ENCODE measurements at places on chromosomes 11 and 22.

DNA sequence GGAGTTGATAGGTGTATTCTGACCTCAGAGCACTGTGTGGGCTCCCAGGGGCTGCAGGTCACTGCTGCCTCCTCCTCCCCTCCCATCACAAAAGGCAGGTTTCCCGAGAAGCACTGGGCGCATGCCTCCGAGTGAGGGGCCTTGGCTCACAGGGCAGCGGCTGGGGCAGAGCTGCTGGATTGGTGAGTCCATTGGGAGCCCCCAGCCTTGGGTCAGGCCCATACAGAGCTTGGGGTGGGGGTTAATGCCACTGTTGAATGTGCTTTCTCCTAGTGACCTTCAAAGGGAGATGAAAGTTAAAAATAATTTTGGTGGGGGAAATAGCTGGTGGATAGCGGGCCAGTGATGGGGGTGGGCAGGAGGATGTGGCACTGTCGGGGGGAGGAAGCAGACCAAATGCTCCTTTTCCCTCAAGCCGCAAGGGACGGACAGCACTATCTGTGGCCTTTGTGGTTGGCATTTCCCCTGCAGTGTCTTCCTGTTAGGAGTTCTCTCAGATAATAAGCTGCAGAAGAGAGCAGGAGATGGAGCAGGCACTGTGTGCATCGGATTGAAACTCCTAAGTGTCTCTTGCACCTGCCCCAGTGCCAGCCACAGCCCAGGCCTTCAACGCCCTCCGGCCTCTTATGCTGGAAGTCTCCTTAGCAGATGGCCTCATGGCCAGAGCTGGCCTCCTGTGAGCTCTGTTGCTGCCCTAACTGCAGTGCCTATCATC is 3.2 kb downstream of the TUBA8 start:
- no peak for DNase-seq

GRCh38 chr22:36084717-36085116 is 56.1 kb upstream of the RBFOX2 start:
- DNase-seq: no peak

DNA sequence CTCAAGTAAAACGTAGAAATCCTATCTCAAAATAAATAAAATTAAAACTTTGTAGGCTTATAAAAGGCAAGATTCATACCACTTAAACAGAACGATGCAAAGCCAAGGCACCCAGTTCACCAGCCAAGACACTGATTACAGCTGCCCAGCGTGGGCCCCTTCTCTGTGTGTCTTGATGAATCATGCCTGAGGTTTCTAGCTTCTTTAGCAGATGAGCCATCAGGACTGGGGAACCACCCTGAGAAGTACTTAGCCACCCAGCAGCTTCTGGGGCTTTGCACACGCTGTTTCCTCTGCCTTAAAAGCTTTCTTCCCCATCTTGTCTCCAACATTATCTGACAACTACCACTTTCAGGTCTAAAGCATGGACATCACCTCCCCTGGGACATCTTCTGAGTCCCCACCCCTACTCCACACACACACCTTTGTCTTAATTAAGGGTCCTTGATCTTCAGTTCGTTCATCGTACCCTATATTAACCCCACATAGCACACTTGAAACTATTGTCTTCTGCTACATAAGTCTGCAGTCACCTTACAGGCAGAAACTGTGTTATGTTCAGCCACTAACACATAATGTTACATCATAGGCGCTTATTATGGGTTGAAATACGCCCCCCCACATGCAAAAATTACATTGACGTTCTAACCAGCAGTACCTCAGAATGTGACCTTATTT is 8.7 kb upstream of the LAYN start:
- DNase-seq: peak; percentile 99

DNA sequence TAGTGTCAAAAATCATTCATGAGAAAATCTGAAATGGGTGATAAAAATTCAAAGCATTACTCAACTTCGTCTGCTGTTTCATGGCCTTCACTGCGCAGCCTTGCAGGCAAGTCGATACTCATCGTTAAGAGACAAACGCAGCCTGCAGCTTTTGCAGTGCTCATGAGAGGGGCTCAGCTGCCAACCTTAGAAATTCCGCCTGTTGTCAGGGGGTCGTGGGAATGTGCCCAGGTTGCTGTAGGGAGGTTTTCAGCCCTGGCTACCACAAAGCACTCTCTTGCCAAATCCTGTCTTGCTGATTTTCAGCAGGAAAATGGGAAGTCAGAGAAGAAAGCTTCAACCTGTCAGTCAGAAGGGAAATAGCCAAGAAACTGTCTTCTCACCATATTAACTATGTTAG is 25.4 kb upstream of the GRAMD1B start:
- DNase-seq: no peak

GRCh38 chr22:41382610-41383009 is 868 bp downstream of the TEF start:
- peak; percentile 53 for DNase-seq

GRCh38 chr11:115219376-115219775 is 284.8 kb downstream of the CADM1 start:
- no peak for DNase-seq

DNA sequence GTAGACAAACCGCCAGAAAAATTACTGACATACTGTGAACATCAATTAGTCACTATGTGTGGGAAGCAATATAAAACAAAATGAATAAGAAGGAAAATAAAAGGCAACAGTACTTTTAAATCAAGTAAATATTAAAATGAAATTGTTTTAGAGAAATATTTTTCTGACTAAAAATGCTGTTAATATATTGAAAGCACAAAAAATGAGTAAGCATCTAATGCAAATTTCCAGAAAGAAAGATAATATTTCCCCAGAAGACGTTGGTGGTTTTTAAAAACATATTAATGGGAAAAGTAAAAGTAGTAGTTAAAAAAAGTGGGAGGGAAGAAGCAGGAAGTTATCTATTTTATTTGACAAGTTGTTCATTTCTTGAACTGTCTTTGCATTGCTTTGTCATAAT is 16.5 kb downstream of the XKR3 start:
- DNase-seq: peak; percentile 41

GRCh38 chr11:61507962-61508861 is at the start of gene LRRC10B:
TSS of gene LRRC10B (plus strand) at chr11:61508749. CDS start at chr11:61508999, 250 bp downstream.
- peak; percentile 49 for DNase-seq

- DNase-seq: peak; percentile 66
Measured at GRCh38 chr11:64608046-64608445, 17.0 kb downstream of the SLC22A12 start.

GRCh38 chr22:25941365-25941960 is 199.5 kb downstream of the MYO18B start:
- DNase-seq: no peak

GRCh38 chr11:45146072-45147016 is at the start of gene PRDM11:
TSS of gene PRDM11 (plus strand) at chr11:45146639. CDS start at chr11:45181767, 35,128 bp downstream.
- DNase-seq: peak; percentile 92

DNA sequence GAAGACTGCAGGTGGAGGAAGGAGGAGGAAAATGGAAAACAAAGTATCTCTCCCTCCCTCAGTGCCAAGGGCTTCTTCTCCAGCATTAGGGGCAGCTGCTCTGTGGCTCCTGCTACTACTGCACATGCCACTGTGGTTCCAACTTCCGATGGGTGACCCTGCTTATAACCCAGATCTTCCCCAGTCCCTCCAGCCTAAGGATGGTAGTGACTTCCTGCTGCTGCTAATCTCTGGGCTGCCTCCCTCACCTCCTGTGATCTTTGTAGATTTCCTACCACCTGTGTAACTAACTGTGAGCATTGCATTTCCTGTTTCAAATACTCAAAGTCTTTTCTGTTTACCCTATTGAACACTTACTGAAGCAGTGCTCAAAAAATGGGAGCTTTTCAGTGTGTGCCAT is 28.7 kb upstream of the TRPC6 start:
- no peak for DNase-seq

- DNase-seq: no peak
Measured at GRCh38 chr22:33036881-33037280, 21.3 kb downstream of the SYN3 start.

DNA sequence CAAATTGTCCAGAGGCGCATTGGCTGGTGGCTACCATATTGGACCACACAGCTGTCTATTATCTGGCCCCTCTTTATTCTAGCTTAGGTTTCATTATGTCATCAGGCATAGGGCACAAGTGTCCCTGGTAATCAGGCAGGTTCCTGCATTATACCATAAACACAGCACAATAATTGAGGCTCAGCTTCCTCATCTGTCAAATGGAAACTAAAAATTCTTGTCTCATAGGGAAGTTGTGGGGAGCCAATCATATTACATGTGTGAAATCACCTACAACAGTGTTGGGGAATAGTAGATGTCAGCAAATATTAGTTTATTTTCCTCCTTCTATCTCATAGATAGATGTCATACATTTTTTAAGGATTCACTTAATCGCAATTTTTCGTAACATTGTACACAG is 231.0 kb upstream of the SORL1-AS1 start:
- no peak for DNase-seq

DNA sequence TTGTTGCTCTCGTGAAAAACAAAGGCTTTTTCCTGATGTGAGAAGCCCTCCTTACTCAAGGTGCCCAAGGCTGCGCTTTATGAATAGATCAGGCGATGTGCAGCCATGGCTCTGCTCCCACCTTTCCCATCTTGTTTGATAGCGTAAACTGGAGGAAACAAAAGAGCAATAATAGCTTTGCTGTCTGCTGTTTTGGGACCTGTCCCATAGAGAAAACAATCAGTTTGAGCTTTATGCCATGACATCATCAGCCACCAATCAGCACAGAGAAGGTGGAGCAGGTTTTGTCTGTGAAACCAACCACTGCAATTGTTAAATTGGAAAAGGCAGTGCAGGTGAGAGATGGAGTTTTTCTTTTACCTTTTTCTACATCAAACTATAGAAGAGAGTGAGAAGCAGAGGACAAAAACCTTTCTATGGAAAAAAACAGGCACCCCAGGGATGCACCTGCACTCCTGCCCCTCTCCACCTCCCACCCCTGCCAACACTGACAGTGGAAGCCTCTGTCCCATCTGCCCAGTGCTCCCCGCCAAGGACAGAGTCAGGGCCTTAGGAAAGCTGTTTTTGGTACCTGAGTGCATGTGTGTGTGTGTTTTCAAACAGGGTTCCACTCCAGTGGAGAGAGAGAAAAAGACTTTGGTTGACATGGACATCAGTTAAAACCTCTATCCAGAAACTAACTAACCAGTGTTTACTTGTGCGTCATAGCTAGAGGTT is 80.7 kb downstream of the MICAL3 start:
- DNase-seq: no peak

DNA sequence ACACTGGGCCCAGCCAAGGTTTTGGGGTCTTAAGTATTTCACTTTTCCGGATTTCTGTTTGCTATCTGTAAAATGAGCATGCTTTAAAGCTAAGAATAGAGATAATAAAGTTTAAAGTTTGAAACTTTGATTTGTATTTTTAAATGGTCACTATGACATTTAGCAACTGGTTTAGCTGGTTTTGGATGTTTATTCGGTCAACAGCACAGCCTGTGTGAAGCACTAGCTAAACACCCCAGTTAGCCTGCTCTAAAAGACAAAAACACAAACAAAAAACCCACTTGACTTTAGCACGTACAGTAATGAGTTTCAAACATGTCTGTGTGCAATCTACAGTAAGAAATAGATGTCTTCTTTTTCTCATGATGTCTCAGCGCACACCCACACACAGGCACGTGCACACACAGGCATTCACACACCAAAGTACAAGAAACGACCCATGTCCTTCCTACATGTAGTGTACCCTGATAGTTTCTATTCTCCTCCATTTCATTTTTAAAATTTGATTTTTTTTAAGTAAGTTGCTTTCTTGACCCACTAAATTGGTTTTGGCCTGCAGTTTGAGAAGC is 29.4 kb downstream of the SLC1A2 start:
- no peak for DNase-seq

GRCh38 chr22:38724926-38725571 is 19.3 kb downstream of the GTPBP1 start:
- DNase-seq: peak; percentile 69

DNA sequence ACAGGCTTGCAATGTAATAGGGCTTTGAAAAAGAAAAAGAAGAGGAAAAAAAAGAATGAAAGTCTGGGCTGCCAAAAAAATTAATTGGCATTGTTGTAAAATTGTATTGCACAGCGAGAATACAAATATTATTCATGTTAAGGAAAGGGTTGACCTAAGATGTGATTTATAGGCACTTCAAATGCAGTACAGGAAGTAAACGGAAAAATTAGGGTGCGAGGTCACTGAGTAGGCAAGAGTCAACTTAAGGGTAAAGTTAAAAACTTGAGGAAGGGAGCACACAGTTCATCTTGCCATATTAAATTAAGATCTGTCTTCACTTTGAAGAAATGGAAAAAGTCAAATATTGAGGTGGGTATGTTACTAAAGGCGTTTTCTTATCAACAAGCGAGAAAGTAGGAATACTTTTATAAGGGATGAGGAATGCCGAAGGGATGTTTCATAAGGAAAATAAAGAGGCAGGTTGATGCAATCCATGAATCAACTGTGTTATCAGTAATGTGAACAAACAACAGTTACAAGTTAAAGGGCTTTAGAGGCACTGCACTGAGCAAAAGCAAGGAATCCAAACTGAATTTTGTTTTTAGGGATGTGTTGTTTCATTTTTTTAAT is 123.0 kb downstream of the WT1 start:
- DNase-seq: peak; percentile 49

DNA sequence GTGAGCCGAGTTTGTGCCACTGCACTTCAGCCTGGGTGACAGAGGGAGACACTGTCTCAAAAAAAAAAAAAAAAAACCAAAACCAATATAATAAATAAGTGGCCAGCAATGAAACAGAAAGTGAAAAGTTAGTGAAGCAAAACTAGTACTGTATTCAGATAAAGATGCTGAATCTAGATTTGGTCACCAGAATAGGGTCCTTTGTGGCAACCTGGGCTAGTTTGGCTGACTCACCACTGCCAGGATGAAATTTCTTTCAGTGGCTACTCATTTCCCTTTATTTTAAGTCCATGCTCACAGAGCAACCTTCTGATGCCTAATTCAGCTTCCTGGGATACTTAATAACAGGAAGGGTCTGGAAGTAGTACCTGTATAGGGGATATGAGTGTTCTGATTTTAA is 26.0 kb downstream of the LIMK2 start:
- DNase-seq: no peak

DNA sequence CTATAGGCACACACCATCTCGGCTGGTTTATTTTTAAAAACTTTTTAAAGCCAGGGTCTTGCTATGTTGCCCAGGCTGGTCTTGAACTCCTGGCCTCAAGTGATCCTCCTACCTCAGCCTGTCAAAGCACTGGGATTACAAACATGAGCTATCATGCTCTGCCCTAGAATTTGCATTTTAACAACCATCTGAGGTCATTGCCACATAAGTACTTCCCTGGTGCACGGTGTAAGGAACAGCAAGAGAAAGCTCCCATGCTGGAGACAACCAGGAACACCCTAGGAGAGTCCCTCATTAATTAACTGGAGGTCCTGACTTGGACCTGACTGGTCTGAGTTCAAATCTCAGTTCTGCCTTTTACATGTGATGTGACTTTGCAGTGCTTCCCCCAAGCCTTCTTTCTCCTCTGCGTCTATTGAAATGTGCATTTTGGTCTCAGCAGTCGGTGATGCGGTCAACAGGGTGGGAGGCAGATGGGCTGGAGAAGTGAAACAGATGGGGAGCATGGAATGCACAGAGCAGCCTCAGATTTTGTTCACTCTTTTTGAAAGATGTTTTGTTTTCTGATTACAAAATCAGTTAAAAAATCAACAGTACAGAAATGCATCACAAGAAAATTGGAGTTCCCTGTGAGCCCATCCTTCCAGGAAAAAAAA is 146.5 kb downstream of the MYO18B start:
- DNase-seq: no peak

- DNase-seq: peak; percentile 59
Measured at GRCh38 chr11:33507967-33508366, 192.7 kb downstream of the C11orf91 start.

- no peak for DNase-seq
Measured at GRCh38 chr22:48347311-48347710, 1480.4 kb downstream of the BRD1 start.
